Stimulated activated CD8-positive, alpha-beta memory T cell treated with anti-CD3 and anti-CD28 coated beads, Interleukin-7, amount 100 ng/mL, for 48 hours (primary cell): ENCODE measurements at places on chromosomes 1 and 21.
A peak's percentile ranks its signal among the peaks of the same experiment; 100 is the strongest.

DNA sequence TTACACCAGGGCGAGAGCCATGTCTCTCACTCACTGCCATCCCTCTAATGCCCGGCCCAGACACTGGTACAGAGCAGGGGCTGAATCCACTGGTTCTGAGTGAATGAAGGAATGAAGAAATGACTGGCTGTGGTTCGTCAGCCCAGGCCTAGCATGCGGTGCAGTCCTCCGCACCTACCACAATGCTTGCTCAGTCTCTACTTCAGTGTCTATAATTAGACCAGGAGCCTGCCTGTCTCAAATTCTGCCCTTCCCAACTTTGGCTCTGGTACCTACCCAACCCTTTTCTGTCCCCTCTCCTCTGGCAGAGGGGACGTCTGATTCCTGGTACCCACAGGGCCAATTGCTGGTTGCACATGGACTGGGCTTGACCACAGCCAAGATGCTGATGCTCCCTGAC lies 118.2 kb upstream of the GRIK3 start:
- no peak for DNase-seq

GRCh38 chr1:219296430-219297355 lies 123.0 kb downstream of the LYPLAL1 start:
- DNase-seq: no peak

DNA sequence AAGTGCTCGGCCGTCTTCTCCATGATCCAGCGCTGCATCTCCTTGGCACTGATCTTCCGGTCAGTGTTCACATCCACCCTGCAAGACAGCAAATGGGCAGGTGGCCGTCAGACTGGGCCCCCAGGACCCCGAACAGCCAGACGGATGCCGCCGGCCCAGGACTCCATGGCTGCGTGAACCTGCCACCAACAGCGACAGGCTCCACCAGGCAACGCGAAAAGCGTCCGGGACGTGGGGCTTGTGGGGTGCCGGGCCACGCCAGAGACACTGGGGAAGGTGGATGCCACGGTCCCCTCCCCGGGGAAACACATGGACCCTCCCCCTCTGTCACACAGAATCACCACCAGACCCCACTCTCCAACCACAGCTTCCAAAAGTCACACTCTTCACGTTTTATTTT lies 7.9 kb downstream of the SDF4 start:
- DNase-seq: no peak

- DNase-seq: no peak
Observed at GRCh38 chr1:96723377-96723776, 1.8 kb downstream of the PTBP2 start.

DNA sequence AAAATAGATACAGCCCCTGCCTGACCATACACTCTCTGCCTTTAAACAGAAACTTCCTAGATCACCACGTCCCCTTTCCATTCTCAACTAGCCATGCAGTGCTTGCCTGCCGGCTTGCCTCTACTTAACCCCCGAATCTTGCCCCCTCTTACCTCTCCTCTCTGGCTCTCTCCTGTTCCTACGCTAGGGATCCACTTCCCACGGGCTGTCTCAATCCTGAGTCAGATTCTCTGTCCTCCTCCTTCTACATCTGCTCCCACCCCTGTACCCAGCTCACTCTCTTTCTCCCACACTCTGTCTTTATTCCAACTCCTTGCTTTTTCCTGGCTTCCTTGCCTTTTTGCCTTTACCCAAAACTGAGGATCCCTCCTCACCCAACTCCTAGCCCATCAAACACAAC lies 29.3 kb downstream of the ATF3 start:
- no peak for DNase-seq

DNA sequence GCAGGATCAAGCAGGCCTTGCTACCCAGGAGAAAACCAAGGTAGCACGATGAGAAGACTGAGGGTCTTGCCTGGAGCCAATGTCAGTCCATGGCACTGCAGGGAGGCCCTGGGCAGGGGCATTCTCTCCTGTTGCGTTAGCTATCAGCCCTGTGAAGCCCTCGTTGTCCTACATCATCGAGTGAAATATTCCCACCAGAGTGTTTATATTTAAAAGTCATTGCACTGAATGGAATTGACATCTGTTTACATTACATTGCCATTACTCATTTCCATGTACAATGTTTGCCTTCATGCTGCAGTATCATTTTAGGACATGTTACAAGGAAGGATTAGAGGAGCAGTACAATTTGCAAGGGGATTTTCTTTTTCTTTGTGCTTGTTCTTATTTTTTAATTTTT lies 243.9 kb downstream of the KAZN start:
- DNase-seq: no peak

GRCh38 chr1:164678136-164678700 lies 119.2 kb downstream of the PBX1 start:
- no peak for DNase-seq

GRCh38 chr1:192869308-192869940 lies 60.6 kb downstream of the RGS2 start:
- DNase-seq: no peak

- DNase-seq: no peak
Observed at GRCh38 chr1:87450136-87450535, 121.5 kb downstream of the LMO4 start.

DNA sequence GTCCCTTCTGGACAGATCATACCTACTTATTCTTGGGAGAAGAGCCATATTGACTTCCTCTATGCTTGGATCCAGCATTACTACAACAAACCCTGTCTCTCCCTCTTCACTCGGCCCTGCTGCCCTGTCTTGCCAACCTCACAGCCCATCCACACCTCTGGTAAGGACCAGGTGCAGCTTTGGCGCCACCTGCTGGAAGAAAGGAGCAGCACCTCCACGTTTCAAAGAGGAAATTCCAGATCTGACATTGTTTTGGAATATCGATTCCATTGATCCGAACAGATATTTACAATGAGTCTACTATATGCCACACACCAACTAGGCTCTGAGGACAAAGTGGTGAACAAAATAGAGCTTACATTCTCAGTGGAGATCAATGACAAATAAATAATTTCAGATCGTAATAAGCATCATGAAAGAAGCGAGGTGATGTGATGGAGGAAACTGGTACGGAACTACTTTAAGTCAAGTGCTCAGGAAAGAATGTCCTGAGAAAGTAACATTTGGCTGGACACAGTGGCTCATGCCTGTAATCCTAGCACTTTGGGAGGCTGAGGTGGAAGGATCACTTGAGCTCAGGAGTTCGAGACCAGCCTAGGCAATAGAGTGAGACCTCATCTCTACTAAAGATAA lies 18.7 kb downstream of the MFSD2A start:
- peak; percentile 33 for DNase-seq

DNA sequence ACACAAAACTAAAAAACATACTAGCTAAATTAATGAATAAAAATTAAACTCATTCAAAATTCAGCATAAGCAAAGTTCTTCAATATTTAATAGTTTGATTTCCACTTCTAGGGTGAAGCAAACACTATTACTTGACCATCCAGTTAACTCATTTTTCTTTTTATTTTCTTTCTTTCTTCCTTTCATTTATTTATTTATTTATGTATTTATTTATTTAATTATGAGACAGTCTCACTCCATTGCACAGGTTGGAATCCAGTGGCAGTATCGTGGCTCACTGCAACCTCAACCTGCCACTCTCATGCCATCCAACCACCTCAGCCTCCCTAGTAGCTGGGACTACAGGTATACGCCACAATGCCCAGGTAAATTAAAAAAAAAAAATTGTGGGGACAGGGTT lies 2069.5 kb downstream of the NCAM2 start:
- DNase-seq: no peak

- DNase-seq: no peak
Observed at GRCh38 chr1:214953901-214954616, 128.5 kb upstream of the KCNK2 start.

DNA sequence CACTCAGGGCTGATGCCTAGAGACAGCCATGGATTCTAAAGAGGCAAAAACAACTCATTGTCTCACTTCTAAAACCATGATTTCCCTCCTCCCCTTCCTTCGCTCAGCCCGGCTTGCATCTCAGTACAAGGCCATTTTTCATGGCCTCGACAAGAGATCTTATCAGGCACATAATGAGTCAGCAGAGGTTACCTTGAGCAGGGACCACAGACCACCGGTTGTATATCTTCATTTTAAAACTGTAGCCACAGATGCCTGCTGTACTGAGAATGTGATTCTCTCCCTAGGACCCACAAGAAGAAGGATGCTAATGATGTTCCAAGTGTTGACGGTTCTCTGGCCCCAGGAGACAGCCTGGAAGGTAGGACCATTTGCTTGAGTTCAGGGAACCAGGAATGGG lies 331.9 kb downstream of the AJAP1 start:
- no peak for DNase-seq

DNA sequence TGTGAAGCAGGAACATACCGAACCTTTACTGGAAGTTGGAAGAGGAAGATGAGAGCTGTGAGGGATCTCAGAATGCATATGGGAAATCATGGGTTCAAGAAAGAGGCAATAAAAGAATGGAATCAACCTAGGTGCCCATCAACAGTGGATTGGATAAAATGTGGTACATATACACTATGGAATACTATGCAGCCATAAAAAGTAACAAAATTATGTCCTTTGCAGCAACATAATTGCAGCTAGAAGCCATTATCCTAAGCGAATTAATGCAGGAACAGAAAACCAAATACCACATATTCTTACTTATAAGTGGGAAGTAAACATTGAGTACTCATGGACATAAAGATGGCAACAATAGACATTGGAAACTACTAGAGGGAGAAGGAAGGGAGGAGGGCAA lies 40.4 kb downstream of the NIBAN1 start:
- no peak for DNase-seq

GRCh38 chr1:54604051-54604450 lies 19.3 kb downstream of the FAM151A start:
- DNase-seq: no peak

GRCh38 chr1:67211589-67212563 lies 45.6 kb downstream of the IL23R start:
- no peak for DNase-seq
